ENCODE measurements at places on chromosomes 3 and 15.

GRCh38 chr15:59699810-59700431 is 10.8 kb upstream of the BNIP2 start:
- no peak for DNase-seq

DNA sequence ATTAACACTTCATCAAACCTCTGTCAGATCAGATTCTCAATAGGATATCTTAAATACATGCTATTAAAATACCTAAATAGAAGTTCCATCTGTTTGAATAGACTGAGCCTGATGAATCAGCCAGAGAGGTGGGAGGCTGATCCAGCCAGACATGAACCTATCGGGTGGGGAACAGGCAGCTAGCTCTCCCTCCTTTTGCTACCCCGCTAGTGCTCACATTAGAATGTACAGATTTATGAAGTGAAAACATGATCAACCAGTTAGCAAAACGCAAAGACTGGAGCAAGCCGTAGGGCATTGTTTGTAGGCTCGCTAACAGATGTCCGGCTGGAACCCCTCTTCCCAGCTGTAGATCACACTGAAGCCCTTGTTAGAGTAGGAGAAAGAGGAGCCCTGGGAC is 54.4 kb downstream of the GTF2E1 start:
- DNase-seq = no peak

- DNase-seq = no peak
Measured at GRCh38 chr15:100895721-100896120, 16.1 kb downstream of the ALDH1A3 start.

DNA sequence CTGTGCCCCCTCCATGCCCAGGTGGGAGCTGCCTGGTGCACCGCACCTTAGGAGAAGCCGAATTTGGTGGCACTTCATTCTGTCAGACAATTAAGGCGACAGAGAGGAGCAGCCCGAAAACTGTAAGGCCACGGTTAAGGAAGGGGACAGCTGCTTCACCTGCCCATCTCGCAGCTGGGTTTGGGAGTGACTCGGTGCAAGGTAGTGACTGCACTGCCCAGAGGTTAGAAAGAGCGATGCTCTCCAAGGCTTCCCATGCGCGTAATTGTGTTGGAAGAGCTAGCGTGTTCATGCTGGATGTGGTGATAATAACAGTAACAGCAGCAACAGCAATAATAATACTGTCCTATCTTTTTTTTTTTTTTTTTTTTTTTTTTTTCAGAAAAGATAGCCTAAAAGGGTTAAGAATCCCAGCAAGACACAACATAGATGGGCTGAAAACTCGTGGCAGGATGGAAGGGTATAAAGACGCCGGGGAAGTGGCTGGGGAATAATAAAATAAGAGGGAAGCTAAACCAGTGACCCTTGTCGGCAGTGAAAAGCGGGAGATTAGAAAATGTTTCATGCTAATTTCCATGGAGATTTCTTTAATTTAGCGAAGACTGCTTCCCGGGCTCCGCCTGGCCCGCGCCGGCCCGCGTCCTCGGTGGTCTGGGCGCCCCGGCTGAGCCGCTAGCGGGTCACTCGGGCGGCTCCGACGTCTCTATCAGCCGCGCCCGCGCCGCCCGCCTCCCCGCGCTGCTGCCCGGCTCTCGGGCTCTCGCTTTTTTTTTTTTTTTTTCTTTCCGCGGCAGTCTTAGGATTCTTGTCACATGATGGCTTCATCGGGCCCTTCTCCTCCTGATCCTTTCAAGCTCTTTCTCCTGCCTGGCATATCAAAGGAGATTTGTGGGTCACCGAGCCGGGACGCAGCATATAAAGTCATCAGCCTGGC is 617.1 kb downstream of the NR2F2 start:
- DNase-seq = no peak

DNA sequence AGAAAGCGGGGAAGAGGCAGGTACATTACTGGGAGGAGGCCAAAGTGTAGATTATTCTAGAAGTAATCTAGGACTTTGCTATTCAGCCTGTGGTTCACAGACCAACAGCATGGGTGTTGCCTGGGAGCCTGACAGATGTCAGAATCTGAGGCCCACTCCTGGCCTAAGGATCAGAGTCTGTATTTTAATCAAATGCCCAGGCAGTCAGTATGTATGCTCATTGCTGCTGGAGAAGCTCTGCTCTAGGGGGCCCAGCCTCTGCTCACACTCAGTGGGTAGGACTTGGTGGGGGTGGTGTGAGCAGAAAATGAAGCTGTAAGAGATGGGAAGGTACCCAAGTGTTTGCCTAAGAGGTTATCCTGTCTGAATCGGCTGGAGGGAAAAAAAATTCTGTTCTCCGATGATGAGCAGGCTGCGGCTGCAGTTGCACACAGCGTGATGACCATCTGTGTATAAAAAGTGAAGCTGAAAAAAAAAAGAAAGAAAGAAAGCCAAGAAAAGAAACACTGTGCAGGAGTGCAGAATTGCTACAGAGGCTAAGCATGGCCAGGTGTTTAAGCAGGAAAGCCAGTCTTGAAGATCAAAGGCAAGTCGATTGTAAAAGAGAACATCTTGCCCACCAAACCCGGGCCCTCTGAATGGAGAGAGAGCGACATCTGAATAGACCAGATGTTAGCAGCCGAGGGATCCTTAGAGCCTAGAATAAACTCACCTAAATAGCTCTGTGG is 65.2 kb downstream of the EIF4E3 start:
- DNase-seq = no peak

DNA sequence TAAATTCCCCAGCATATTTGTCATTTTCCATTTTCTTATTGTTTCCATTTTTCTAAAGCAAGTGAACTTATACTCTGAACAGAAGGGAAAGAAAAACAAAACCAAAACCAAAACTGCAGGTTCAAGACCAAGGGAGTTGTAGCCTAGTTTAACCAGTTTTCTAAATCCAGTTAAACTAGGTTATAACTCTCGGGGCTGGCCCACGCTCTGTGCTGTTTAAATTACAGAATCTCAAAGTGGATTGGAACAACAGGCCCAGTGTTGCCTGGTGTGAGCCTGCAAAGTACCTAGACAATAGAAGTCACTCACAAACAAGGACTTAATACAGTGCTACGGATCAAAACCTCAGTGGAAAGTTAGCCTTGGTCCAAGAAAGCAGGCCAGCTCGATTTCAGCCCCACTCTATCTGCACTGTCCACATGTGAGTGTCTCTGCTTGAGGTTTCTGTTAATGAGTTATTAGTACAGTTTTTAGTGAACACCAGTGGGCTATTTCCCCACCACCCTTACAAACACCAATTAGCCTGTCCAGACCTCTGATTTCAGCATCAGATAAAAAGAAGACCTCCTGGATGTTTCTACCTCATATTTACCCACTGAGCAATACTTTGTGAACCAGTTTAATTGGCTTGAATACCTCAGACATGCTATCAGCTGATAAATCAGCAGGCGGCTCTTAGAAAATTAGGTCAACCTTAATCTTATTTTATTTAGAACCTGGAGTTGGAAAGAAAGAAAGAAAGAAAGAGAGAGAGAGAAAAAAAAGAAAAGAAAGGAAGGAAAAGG is 93.8 kb upstream of the PDZRN3 start:
- no peak for DNase-seq

- no peak for DNase-seq
Measured at GRCh38 chr3:99418709-99419108, 219.7 kb upstream of the COL8A1 start.

DNA sequence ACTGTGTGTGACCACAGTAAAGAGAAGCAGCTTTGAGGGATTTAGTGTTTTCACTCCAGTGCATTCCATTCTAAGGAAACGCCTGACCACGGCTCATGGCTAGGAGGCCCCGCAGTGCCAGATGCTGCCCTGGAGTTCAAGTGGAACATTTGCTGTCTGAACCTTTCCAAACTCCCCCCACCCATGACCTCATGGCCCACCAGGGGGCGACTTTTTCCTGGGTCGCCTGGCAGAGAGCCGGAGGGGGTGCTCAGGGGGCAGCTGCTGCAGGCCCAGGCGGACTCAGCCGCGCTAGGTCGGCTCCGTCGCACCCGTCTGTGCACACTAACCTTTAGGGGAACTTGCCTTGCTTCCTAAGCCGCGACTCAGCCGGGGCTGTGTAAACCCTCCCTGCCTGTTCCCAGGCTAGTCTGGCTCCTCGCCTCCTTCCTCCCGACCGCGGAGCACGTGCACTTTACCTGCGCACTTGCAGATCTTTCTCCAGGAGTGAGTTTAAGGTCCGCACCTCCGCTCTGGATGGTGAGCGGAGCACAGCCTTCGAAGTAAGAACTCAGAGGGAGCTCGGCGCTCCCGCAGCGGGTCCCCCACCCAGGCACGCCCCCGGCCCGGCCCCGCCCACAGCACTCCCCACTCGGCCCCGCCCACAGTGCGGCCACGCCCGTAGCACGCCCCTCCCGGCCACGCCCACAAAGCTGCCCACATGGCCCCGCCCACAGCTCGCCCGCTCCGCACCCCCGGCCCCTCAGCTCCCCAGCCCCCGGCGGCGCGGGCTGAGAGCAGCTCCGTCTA is at the start of gene OCA2:
Gene OCA2 (minus strand): TSS at position 550 of the 789 bp plus-strand sequence. CDS start 17,441 bp downstream, outside the sequence.
- DNase-seq = peak; percentile 48

DNA sequence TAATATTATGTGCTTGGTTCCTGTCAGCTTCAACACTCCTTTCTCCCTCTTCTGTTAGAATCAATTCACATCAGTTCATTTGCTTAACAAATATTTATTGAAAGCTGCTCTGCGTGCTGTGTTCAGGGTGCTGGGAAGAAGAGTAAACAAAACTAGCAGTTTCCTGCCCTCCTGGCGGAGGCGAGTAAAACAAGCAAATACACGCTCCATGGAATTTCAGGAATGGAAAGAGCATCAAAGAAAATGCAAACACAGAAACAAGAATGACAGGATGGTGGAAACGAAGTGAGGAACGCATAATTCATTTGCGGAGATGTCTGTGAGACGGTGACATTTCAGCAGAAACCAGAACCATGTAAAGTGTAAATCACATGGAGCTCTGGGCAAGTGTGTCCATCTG is 49.4 kb upstream of the SPTSSB start:
- DNase-seq = no peak

DNA sequence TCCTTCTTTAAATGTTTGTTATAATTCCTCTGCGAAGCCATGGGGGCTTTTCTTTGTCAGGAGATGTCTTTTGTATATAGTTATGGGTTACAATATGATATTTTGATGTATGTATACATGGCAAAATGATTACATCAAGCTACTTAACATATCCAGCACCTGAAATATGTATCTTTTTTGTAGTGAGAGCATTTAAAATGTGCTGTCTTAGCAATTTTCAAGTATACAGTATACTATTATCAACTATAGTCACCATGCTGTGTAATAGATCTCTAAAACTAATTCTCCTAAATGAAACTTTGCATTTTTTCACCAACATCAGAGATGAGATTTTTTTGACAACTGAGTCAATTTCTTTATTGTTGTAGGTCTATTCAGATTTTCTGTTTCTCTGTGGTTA is 77.2 kb downstream of the STXBP5L start:
- no peak for DNase-seq

DNA sequence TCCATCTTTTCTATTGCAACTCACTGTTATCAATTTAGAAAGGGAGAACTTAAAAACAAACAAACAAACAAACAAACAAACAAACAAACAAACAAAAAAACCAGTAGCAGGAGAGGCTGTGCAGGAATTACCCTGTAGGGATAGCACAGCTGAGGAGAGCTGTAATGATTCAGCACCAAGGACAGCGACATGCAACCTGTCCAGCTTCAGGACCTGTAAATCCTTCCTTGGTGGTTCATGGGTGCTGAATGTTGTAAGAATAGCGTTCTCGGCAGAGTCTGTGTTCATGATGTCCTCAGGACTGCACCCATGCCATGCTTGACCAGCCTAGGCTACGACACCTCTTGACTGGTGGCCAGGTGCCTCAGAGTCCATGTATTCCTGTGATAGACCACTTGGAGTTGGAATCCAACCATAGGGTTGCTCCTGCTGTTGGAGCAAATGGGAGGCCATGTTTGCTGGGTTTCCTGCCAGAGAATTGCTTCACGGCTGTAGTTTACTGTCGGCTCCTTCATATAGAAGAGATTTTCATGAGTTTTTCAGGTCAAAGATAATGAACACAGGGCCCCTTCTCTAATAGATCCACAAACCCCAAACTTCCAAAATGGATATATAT is 65.9 kb downstream of the CACNA2D3 start:
- no peak for DNase-seq
